ENCODE measurements at places on chromosomes 4 and X.

DNA sequence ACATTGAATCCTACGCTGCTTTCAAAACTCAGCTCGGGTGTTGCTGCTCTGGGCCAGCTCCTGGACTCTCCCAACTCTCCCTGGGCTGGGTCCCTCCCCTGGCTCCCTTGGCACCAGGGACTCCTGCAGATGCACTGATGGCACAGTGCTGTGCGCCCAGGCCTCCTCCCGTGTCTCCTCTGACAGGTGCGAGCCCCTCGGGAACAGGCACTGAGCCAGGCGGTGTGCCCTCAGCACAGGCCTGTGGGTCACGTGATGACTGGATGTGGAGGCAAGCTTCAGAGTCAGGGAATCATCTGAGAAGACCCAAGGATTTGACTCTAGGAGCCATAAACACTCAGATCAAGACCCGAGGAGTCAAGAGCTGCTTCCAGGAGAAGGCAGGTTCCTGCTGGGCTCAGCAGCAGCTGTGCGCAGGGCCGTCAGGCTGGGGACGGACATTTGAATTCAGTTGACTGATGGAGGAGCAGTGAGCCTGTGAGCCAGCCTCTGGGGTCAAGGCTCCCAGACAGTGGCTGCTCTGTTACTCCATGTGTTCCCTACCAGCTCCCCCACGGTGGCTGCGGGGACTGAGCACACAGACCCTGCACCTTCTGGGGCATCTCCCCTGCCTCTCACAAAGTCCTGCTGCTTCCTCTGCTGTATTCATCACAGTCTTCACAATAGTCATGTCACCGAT, 33.0 kb downstream of the NAT8L start:
- no peak for DNase-seq

DNA sequence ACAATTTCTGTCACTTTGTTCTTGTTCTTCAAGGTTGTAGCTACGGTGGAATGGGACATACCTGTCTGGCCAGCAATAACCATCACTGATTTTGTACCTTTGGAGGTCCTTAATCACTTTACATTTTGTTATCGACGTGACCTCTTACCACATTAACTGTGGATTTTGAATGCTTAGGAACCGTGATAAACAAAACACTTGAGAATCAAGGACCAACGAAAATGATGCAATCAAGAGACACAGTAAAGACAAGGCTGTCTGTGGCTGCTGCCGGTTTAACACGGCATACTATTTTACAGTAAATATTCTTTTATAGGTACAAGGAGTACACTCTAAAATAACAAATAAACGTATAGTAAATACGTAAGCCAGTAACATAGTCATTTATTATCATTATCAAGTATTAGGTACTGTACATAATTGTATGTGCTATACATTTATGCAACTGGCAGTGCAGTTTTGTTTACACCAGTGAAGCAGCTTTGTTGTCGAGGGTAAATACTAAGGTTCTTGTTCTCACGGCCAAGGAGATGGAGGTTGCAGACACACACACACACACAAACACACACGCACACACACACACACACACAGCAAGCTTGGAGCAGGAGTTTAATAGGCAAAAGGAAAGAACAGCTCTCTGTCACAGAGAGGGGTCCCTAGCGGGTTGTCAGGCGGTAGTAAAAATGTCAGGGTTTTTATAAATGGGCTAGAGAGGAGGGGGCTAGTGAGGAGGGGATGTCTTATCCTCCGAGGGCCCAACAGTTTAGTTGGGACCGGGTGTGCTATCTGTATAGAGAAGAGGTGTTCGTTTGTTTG, 194.7 kb upstream of the CXorf51B start:
- no peak for DNase-seq

DNA sequence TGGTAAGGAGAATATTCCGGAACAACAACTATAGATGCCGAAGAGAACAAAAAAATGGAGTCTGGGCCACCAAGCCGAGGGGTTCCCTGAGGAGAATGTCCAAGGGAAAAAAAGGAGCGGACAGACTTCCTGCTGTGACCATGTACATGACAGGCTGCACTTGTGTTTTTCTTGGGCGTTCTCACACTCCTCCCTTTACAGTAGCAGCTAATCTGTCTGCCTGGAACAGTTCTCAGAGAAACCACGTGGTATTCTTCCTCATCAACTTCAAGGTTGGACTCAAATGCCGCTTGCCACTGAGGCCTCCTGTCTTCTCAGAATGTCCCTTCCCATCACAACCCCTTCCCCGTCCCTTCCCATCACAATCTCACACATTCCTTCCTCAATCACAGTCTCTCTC, 30.8 kb upstream of the MTNR1A start:
- DNase-seq, result no peak

- DNase-seq, result no peak
These were observed 680.3 kb upstream of the DIAPH2 start for GRCh38 chrX:96004386-96004785.

DNA sequence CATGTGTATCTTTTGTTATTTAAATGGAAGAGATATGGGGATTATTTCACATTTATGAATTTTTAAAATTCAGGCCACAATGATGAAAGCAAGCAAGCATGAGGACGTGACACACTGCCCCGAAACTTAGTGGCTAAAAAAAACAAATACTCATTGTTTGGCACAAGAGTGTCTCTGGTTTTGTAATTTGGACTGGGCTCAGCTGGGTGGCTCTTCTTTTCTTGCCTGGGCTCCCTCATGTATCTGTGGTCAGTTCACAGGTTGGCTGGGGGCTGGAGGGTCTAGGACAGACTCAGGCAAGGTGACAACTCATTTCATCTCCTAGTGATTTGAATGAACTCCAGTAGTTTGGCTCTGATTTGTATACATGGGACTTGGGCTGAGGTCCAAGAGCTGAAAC, 238.4 kb upstream of the PRKX start:
- DNase-seq, result no peak

GRCh38 chr4:114036426-114036825, 57.0 kb upstream of the ARSJ start:
- no peak for DNase-seq

DNA sequence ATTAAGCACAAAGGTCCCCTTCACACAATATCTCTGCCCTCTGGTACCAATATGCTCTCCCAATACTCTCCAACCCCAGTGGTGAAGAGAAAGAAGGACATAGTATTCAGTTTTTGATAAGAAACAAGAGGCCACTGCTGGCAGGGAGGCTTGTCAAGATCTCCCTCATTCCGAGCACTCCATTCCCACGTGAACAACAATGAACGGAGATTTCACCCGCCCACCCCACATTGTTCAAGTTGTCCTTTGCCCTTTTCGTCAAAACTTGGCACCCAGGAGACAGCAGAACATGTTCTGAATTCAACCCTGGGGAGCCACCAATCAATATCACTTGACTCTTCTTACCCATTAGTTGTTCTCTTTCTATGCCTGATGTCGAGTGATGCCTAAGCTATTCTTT, 54.2 kb upstream of the SLC25A4 start:
- no peak for DNase-seq

GRCh38 chr4:66750273-66750672, 795.0 kb downstream of the CENPC start:
- DNase-seq, result no peak

GRCh38 chrX:132044953-132045352, 21.9 kb downstream of the STK26 start:
- DNase-seq, result no peak

DNA sequence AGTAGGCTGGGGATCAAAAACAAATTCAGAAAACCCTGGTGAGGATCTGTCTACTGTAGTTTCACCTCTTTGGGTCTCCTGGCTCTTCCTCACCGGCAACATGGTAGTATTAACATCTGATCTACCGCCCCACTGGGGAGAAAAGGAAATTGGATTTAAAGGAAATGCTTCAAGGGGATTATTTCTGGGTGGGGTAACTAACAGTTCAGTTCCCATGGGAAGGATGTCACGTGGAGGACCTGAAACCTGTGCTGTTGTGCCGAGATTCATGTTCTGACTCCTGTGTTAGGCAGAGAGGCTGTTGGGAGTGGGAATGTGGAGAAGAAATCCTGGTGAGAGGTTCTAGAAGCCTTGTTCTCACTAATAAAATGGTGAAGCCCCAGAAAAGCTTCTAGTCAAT, 254.4 kb downstream of the BCOR start:
- no peak for DNase-seq

GRCh38 chr4:29756966-29757365, 963.2 kb upstream of the PCDH7 start:
- DNase-seq, result no peak

GRCh38 chr4:6478546-6479220, 6.3 kb upstream of the PPP2R2C start:
- DNase-seq, result no peak

- DNase-seq, result no peak
These were observed 80.5 kb downstream of the PRDM5 start for GRCh38 chr4:120842031-120842430.

DNA sequence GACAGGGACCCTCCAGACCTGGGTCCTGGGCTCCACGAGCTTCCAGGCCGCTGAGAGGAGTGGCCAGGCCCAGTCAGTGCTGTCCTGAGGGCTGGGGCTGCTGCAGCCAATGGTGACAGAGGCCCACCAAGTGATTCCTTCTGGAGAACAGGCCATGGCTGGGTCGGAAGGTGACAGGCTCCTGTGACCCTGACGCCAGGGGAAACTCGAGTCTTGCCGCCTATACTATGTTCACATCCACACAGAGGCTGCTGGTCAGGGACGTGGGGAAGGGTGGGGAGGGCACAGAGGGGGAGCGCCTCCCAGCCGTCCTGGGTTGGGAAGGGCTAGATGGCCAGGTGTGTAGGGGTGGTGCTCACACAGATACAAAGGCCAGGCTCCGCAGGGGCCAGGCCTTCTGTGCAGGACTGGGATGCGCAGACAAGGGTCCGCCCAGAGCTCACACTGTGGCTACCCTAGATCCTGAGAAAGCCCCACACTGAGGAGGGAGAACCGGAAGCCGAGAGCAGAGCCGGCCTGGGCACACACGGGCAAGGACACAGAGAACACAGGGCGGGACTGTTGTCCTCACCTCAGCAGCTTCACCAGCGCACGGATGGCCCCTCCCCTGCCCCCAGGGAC, 81.4 kb downstream of the HTRA3 start:
- no peak for DNase-seq

DNA sequence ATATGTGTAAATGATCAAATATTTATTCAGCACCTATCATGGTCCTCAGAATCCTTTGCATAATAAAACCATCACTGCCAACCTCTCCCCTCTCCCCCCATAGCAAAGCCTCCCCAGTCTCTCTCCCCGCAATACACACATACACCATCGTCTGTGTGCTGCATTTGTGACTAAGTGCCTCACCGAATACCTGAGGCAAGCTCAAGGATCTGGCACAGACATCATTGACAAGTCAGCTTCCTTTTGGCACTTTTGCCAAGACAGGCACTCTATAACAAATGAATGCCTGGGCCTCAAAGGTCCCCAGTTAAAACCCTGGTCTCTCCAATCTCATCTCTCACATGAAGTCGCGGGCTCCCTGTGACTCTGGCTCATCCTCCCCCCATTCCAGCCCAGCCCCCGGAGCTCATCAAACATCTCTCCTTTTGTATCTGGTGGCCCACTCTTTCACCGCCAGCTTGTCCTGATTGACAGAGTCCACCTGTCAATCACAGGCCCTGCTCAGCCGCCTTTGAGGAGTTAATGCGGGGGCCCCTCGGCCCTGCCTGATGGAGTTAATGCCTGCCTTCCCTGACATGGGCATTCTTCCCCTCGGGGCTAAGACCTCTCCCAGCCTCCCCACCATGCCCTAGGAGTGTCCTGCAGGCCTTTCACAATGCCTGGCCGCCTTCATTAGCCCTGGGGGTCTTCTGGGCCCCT, 135.8 kb upstream of the ATP6AP2 start:
- DNase-seq, result no peak

- DNase-seq, result no peak
These were observed 3.8 kb upstream of the ADH1B start for GRCh38 chr4:99324979-99325378.

DNA sequence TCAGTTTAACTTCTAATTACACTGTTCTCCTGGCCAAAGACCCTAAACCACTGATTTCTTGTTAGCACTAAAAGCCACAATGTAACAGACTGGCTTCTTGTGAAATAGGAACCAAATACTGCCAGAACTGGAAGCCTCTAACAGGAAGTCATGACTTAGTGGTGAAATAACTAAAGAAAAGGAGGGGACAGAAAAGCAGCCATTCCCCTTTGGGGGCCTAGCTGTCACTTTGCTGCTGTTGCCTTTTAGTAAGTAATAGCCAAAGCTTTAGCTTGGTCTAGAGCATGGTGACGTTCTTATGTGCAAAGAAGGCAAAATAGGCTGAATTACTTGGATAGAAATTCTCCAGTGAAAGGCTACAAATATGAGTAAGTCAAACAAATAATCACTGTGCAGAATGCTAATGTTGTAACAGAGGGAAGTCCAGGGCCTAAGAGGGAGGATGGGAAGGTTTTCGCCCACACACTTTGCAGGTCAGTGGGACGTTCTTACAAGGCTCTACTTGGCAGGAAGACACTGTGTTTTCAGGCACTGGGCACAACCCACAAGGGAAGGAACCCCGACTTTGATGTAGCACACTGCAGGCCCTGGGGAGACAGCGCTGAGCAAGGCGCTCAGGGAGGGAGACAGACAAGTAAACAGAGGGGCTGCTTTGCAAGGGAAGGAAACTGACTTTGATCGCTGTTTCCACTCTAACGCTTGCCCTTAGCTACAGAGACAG, 16.7 kb downstream of the GAB3 start:
- no peak for DNase-seq

DNA sequence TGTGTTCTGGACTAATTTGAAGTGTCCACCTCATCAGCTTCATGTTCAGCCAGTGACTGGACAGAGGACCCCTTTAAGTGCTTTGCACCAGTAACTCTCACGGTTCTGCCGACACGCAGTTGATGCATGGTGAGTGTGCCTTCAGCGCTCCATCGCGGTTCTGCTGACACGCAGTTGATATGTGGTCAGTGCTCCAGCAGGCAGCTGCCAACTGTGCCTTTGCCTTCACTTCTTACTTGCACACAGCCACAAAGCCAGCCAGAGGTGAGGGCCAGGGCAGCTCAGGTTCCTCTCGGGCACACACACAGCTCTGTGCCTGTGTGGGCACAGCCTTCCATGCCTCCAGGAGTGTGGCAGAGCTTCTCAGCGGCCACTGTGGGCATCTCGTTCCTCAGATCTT, 12.4 kb downstream of the NKX1-1 start:
- DNase-seq, result no peak

DNA sequence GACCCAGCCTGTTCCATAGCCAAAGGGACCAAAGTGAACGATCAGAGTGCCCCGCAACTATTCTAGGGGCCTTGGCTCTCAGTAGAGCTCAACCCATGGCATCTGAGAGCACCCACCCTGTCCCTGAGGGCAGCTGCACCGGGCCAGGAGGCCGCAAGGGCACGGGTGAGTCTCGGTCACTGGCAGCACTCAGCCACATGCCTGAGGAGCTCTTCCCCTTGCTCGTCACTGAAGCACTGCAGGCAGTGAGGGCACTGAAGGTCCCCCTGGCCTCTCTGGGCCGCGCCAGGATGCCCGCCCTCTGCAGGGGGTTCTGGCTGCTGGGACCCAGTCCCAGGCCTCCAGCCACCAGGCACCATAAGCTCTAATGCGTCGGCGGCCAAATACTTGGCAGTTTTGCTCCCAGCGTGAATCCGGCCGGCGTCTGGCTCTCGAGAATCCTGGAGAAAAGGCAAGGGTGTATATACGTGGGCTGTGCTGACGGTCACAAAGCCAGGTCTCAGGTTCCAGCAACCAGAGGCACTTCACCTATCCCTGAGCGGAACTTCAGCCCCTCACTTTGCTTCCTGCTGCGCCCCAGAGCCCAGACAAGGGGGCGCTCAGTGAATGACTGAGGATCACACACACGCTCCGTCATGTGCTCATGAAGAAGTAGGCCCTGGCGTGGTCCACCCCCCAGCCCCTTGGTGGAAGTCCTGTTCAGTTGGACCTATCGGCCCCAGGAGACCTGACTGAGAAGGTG, 13.9 kb downstream of the TNIP2 start:
- no peak for DNase-seq

- no peak for DNase-seq
These were observed 12.0 kb upstream of the CD38 start for GRCh38 chr4:15765910-15766697.

GRCh38 chr4:10084651-10085358, 31.8 kb downstream of the WDR1 start:
- DNase-seq, result peak; percentile 7

Data from omental fat pad (tissue), 4 donors.